ENCODE measurements at places on chromosomes 7 and 10.

GRCh38 chr7:122255454-122255853 is 49.1 kb downstream of the FEZF1 start:
- no peak for DNase-seq

DNA sequence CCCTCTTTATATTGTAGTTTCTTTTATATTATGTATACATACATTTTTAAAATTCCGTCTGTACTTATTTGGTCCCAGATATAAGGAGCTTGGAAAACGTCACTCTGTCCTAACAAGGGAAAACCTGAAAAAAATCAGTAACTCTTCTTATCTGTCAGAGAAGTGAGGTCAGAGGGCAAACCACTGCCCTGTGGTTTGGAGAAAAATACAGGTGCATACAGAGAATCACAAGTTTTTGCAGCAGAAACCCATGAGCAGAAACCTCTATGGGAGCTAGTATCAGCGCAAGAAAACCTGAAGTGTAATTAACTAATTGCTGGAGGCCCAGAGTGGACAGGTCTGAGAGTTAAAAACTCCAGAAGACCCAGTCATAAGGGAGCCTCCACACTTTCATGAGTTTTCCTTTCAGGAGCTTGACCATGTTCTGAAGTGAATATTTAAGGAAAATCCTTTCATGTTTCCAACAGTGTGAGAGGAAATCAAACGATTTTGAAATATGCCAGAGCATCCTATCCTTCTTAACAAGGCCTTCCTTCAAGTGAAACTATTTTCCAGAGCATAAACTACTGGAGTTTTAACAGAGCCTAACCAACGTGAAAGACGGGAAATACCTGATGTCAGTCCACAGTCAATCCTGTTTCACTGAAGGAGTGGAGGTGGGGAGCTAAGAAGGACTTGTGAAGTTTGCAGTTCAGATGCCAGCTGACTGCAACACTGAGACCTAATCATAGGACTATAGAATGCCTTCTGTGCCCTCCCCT is 290.8 kb upstream of the BMPER start:
- no peak for DNase-seq

DNA sequence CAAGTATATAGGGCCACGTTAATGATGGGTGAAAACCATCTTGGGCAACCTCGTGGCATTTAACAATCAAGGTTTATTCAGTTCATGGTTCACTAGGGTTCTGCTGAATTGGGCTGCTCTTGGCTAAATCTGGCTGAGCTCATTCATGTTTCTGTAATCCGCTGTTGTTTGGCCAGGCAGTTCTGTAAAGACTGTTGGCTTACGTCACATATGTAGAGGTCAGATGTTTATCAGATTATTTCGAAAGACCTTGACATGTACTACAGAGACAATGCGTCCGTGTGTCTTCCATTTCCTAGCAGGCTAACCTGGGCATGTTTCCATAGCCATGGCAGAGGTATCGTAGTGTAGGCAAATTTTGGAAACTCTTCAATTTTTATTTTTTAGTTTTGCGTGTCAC is 190.0 kb upstream of the ZWINT start:
- no peak for DNase-seq

DNA sequence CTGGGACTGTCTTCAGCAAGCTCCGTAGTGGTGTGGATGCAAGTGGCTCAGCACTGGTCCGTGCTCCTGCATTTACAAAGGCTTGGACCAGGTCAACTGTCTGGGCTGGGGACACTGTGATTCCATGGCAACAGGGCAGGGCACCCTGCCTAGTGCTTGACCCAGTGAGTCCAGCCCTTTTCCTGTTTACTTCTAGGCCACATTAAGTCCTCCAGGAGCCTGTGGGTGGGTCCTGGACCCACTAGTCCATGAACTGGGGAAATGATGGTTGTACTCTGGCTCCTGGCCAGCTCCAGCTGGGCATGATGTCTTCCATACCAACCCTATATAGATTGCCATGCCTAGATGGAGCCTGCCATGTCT is 152.0 kb downstream of the RPS24 start:
- no peak for DNase-seq

DNA sequence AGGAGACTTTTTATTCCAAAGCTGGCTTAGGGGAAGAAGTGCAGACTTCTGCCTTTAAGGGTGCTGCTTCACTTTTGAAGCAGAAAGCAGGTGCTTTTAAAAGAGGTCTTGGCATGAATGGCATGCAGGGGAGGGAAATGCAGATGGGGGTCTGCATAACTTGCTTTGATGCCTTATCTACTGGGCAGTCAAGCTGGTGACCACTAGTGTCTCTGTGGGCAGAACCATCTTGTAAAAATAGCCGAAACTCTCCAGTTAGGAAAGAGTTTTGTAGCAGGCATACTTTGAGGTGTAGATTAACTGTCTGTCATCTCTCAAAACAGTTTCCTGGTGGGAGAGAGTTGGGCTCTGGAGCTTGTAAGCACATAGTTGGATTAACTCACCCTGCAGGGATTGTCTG is 9.9 kb upstream of the CTNNA3 start:
- DNase-seq: no peak
